ENCODE measurements at places on chromosomes 4 and X.
A peak's percentile ranks its signal among the peaks of the same experiment; 100 is the strongest.

GRCh38 chr4:150264595-150265161, 186.4 kb downstream of the DCLK2 start:
- no peak for DNase-seq

GRCh38 chr4:79211490-79211889, 114.4 kb downstream of the NAA11 start:
- DNase-seq: no peak

- DNase-seq: no peak
These were observed 24.8 kb downstream of the SMIM20 start for GRCh38 chr4:25938787-25939186.

DNA sequence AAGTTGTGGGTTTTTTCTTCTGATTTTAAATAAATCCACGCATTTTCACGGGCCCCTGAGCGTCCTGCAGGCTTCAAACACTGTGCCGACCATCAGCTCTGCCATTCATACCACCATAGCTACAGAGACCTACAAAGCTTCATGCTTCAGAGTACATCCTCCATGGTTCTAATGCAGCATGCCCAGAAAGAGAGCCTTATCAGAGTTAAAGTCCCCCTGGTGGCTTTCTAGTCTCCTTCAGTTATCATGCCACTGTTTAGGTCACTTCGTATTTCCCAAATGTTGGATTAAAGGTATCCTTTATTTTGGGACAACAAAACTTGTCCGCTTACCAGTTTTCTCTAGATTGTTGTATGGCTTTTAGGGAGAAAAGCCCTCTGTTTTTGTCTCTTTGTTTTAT, 66.7 kb upstream of the VCX2 start:
- no peak for DNase-seq

- no peak for DNase-seq
These were observed 11.3 kb upstream of the DOCK11 start for GRCh38 chrX:118484216-118484903.

GRCh38 chr4:20266215-20267082, 14.7 kb downstream of the SLIT2 start:
- DNase-seq: no peak

DNA sequence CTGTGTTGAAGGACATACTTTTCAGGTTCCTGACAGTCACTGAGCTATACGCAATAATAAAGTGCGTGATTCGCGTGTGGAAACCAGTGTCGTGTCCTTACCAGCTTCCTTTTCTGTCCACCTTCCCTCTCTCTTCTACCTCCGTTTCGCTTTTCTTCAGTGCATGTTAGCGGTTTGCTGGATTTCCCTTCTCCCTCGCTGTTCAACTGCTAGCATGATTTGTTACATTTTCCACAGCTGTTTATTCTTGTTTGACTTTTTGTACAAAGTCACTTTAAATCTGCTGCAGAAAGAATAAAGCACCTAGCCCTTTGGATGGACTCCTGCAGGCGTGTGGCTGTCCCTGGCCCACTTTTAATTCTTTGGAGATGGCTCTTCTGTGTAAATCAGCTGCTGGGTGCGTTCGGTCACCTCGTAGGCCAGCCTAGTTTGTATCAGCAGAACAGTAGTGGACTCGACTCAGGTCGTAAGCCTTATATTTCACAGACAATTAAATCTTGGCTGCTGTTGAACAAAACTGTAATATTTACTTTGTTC, 8.9 kb upstream of the HAND2 start:
- no peak for DNase-seq

DNA sequence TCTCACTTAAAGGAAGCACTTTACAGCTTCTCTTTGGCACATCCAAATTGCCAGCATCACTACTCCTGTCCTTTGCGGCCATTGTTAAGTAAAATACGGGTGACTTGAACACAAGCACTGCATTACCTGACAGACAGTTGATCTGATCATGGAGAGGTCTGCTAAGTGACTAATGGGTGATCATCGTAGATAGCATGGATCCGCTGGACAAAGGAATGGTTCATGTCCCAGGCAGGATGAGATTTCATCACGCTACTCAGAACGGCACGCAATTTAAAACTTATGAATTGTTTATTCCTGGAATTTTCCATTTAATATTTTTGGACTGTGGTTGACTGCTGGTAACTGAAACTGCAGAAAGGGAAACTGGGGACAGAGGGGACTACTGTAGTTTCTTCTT, 94.1 kb downstream of the NEUROG2 start:
- no peak for DNase-seq

GRCh38 chr4:626201-627091, 1.1 kb downstream of the PDE6B start:
- DNase-seq: no peak

- DNase-seq: no peak
These were observed 82.8 kb downstream of the NAT8L start for GRCh38 chr4:2141762-2142451.

DNA sequence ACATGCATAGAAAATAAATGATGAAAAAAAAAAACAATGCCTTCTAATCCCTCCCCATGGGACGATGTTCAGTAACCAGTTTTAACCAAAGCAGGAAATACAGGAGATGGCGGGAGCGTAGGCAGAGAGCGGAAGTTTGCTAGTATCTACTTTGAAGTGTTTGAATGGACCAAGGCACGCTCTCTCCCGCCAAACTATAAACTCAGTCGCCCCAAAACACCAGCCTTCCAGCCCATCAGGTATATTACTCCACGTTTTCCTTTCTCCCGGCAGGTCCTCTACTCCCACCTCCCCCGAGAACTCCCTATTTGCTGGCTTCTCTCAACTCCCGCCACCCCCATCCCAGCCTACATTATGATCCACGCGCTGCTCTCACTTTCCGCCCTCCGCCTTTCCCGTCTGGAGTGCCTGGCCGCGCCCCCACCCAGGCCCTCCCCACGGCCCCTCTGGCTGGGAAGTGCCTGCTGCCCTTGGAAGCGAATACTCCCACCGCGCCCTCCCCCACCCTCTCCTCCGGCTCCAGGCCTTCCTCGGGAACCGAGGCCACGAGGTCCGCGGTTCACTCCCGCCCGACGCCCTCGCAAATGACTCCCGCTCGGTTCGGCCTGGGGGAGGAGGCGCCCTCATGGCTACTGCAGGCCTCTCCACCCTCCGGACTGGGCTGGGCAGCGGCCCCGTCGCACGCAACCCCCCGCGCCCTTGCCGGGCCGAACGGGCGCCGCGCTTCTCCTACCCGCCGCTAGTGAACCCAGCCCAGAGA, 723 bp downstream of the DHX15 start:
- peak; percentile 27 for DNase-seq

DNA sequence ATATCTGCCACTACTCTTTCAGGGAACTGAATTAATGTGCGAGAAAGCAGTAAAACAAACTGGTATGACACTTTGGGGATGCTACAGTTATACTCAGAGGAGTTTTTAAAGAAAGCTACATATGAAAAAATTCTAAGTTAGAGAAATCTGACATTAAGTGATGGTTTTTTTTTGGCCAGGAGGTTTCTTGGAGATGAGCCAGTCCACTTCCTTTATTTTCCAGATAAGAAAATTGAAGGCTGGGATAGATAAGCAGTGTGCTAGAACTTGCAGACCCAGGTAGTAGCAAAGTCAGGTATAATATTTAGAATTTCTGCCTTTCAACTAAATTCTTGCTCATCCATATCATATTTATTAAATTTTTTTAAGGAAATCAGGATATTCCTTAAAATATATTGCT, 106.8 kb downstream of the FAT4 start:
- no peak for DNase-seq

GRCh38 chrX:15816886-15817285, 26.6 kb downstream of the ZRSR2 start:
- DNase-seq: no peak

DNA sequence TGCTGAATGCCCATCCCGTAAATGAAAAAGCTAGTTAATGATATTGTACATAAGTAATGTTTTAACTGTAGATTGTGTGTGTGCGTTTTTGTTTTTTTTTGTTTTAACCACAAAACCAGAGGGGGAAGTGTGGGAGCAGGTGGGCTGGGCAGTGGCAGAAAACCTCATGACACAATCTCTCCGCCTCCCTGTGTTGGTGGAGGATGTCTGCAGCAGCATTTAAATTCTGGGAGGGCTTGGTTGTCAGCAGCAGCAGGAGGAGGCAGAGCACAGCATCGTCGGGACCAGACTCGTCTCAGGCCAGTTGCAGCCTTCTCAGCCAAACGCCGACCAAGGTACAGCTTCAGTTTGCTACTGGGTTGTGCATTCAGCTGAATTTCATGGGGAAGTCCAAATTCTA, at the start of gene SPP1:
Gene SPP1, plus strand, starts transcription at position 249 of the 400 bp plus-strand sequence. CDS start 1,182 bp downstream, outside the sequence.
- no peak for DNase-seq

GRCh38 chr4:25927361-25928195, 13.6 kb downstream of the SMIM20 start:
- DNase-seq: no peak

- no peak for DNase-seq
These were observed 70.6 kb downstream of the TAPT1 start for GRCh38 chr4:16155528-16156169.

DNA sequence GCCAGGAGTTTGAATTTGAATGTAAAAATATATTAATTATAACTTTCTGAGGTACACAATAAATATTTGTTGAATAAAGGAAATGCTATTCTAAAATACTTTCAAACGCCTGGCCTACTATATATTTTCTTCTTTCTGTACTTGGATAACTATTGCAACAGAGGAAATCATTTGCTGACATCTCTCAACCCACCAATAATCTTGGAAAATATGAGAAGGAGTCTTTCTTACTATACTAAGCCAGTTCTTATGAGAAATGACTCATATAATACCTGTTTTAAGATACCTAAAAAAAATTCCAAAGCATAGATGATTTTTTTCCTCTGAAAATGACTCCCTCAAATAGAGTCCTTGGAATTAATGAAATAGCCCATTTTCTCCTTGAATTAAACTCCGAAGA, 64.1 kb downstream of the CAMK2D start:
- no peak for DNase-seq

- no peak for DNase-seq
These were observed 143.1 kb upstream of the BCOR start for GRCh38 chrX:40240844-40241243.

- no peak for DNase-seq
These were observed 11.7 kb downstream of the GPM6B start for GRCh38 chrX:13805241-13805640.

- no peak for DNase-seq
These were observed 57.7 kb downstream of the HPGDS start for GRCh38 chr4:94284889-94285288.

DNA sequence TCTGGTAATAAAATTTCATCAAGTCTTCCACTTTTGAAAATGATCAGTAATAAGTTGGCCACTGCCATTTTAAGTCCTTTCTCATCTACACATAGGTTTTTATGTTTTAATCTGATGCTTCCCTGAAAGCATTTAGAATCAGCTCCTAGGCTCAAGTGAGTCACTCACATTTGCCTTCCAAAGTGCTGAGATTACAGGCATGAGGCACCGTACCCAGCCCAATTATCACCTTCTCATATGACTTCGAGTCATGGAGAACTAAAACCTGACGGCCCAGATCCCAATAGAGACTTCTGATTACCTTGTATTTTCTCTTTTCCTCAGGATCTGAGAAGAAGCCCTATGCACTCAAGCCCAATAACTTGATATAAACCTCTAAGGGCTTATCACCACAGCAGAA, 140.8 kb downstream of the OPHN1 start:
- DNase-seq: no peak
